Umbilical cord (tissue), 2 donors: ENCODE measurements at places on chromosomes 4 and X. TPM values are rescaled to one million over a fixed set of nuclear protein-coding genes. Genes with fewer than 3 reads are reported as not detected.

SH3RF1 gene
- 11.6 TPM for total RNA-seq

BEX3 gene
- 102 TPM for total RNA-seq

AMER1 gene
- 3.4 TPM for total RNA-seq

TMPRSS11A gene
- 3.1 TPM for total RNA-seq

PRDX4 gene
- 179 TPM for total RNA-seq

FREM3 gene
- total RNA-seq: 2.2 TPM

ACSL4 gene
- 64.0 TPM for total RNA-seq

CXCL9 gene
- 1.4 TPM for total RNA-seq

AVPR2 gene
- 3.1 TPM for total RNA-seq

STK26 gene
- total RNA-seq: 18.8 TPM

DNA sequence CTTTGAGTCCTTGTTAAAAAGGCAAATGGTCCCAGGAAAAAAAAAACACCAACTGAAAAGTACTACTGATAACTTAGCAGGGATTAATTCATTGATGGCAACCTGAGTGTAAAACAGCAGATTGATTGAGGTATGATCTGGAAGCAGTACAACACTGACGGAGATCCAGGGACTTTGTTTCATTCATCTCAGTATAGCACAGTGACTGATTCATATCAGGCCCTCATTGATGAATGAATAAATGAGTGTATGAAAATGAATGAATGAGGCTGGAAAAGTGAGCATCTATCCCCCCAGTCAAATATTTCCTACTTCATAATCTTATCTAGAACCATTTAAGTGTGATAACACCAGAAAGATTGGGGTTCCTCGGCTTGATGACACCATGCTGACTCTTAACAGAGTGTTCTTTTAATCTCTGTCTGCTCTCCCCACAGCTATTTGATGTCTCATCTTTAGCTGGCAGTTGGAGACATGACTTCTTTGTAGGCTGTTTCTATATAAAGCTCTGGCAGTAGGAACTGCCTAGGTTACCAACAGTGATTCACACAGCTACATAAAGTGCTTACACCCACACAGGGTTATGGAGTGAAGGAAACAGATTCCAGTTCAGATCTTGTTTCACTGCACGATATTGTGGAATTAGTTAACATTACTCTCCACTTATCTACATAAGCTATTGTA is 18.6 kb upstream of the RNF128 start:
- peak; percentile 65 for DNase-seq

DNA sequence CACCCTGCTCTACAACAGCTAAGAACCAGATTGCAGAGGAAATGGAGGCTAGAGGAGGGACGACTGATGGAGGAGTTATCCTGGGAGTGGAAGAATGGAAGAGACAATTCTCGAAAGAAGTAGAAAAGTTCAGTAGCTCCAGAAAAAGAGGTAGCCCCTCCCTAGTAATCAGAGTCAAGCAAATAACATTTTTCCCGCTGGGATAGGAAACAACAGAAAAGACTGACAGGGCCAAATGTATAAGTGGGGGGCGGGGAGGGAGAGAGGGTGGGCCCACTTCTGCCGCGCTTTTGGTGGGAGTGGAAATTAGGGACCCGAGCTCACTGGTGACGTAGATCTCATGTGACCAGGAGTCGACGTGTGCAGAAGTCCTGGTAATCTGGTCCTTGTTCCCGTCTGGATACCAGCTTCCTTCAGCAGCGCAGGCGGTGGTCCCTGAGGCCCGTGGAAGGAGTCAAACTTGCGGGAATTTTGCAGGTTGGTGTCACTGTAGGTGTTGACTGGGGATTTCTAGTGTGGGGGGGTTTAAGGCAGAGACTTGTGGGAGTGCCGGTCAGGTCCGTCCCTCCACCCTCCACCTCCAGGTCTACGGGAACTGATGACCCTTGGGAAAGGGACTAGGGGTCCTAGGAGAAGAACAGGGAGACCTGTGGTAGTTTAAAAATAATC is at the start of gene TCEAL9:
Gene TCEAL9 (plus strand): TSS at position 377 of the 669 bp plus-strand sequence. CDS start 1,179 bp downstream, outside the sequence.
- DNase-seq: peak; percentile 91

DNA sequence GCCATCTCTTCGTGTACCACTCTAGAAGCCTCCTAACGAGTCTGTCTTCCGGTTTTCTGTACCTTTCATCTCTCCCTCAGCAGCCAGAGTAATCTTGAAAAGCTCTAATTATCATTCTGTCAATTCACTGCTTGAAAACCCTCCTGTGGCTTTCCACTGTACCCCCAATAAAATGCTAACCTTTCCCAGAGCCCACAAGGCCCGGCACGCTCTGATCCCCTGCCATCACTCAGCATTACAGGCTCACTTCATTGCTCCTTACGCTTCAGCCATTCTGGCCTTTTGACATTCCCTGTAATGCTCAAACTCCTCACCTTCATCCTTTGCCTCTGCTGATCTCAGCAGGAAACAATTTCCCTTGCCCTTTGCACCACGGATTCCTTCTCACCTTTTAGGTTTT is 112.9 kb downstream of the ARHGAP10 start:
- no peak for DNase-seq

- DNase-seq: no peak
Observed at GRCh38 chr4:138341739-138342415, 99.7 kb upstream of the SLC7A11 start.

DNA sequence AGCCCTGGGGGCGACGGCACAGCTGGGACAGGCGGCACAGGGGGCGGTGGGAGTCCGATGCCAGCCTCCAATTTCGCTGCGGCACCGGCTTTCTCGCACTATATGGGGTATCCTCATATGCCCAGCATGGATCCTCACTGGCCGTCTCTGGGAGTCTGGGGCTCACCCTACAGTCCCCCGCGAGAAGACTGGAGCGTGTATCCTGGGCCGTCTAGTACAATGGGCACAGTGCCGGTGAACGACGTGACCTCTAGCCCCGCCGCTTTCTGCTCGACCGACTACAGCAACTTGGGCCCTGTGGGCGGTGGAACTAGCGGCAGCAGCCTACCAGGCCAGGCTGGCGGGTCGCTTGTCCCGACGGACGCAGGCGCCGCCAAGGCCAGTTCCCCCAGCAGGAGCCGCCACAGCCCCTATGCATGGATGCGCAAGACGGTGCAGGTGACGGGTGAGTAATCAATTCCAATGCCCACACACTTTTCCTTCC is 500 bp downstream of the CDX4 start:
- no peak for DNase-seq

DNA sequence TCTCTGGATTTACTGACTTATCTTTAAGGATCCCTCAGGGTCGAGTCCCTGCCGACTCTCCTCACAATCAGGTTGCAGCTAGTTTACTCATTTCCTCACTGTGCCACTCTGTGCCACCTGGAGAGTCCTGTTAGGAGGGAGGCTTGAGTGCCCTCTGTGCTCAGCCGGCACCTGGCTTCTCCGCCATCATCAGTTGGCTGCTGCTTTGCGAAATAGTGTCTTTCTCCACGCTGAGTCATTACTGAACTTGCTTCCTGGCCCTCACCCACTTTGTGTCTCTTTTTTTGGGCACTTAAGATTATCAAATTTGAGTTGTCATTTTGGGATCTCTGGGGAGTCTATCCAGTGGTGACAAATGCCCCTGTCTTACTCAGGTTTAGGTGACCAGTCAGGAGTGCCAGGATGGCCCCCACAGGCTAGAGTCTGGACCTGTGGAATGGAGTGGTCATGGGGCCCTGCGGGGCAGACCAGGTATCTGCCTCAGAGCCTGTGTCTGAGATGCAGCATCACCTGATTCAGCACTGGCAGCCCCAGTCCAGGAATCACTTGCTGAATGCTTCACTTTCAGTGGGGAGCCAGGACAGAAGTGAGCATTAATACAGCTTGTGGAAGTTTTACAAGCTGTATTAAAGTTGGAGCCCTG is 37.7 kb downstream of the JADE1 start:
- no peak for DNase-seq

DNA sequence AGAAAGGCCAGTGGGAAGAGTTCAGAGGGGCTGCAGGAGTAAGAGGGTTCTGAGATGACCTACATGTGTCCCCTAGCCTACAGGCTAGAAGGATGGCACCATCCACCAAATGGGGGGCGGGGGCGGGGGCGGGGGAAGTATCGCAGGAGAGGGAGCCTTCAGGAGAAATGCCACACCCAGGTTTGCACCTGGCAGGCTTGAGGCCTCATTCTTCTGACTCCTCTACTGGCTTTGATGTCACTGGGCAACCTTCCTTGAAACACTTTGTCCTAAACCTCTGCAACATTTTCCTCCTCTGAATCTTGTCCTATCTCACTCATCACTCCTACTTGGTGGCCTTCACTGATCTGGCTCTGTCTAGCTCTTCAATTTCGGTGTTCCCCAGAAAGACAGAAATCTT is 24.0 kb downstream of the CD99L2 start:
- DNase-seq: no peak

GRCh38 chr4:176774852-176775251 is 17.9 kb downstream of the VEGFC start:
- DNase-seq: no peak

GRCh38 chr4:126396703-126397102 is 1081.9 kb downstream of the FAT4 start:
- no peak for DNase-seq

GRCh38 chrX:1094566-1095333 is 117.7 kb downstream of the CRLF2 start:
- no peak for DNase-seq

- DNase-seq: no peak
Observed at GRCh38 chrX:43882294-43882681, at the start of gene MAOB. MAOB (minus strand) TSS chrX:43882450; CDS start chrX:43882299, 151 bp downstream.

DNA sequence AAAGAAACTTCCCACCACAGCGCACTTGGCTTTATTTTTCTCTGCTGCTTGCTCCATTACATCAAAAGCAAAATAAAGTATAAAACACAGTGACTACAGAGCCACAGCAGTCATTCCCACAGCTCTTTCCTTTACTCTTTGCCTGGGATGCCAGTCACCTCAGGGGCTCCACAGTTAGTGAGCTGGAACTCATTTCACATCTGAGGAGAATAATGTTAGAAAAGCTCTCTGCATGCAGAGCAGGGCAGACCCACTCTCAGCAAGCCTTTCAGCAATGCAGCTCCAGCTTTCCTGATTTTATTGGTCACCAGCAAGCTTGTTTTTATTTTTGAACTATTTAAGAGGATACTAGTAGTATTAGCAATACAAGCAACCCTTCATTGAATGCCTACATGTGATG is 13.8 kb downstream of the GRXCR1 start:
- DNase-seq: no peak

GRCh38 chr4:122766950-122767349 is 34.4 kb downstream of the BBS12 start:
- no peak for DNase-seq

DNA sequence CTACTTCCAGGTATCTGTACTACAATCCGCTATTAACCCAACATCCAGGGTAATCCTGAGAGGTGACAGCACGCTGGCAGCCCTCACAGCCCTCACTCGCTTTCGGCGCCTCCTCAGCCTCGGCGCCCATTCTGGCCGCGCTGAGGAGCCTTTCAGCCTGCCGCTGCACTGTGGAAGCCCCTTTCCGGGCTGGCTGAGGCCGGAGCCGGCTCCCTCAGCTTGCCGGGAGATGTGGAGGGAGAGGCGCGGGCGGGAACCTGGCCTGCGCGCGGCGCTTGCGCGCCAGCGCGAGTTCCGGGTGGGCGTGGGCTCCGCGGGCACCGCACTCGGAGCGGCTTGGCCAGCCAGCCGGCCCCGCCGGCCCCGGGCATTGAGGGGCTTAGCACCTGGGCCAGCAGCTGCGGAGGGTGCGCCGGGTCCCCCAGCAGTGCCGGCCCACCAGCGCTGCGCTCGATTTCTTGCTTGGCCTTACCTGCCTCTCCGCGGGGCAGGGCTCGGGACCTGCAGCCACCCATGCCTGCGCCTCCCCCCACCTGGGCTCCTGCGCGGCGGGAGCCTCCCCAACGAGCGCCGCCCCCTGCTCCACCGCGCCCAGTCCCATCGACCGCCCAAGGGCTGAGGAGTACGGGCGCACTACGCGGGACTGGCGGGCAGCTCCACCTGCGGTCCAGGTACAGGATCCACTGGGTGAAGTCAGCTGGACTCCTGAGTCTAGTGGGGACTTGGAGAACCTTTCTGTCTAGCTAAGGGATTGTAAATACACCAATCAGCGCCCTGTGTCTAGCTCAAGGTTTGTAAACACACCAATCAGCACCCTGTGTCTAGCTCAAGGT is 87.3 kb downstream of the PRSS12 start:
- DNase-seq: peak; percentile 59

GRCh38 chr4:153205757-153206156 is 1.5 kb downstream of the TRIM2 start:
- DNase-seq: no peak

GRCh38 chrX:107288676-107289075 is 82.3 kb downstream of the DNAAF6 start:
- DNase-seq: no peak

DNA sequence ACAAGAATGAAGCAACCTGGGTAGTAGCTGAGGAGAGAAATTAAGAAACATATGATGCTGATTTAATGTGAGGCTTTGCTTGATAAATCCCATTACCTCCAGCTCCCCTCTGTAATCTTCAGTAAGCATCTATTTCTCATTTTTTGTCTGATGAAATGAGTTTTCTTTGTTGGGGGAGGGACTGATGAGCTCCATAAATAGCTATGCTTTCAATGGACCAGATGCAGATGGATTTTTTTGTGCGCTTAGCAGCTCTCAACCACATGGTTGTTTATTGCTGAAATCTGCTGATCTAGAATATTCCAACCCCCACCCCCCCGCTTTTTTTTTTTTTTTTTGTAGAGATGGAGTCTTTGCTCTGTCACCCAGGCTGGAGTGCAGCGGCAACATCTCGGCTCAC is 1082.0 kb downstream of the RAPGEF2 start:
- no peak for DNase-seq
